ENCODE measurements at places on chromosomes 6 and 20. TPM values are rescaled to one million over a fixed set of nuclear protein-coding genes. Genes with fewer than 3 reads are reported as not detected.

The OOEP gene
- not detected for polyA plus RNA-seq

The STK4 gene
- 13.8 TPM for polyA plus RNA-seq

The THBD gene
- 3.6 TPM for polyA plus RNA-seq

The CAGE1 gene
- not detected for polyA plus RNA-seq

The CARMIL1 gene
- polyA plus RNA-seq, result 13.2 TPM

The HLA-DQA2 gene
- 1.3 TPM for polyA plus RNA-seq

The EDN3 gene
- polyA plus RNA-seq, result 0.87 TPM

The EPPIN gene
- polyA plus RNA-seq, result not detected

The PACRG gene
- polyA plus RNA-seq, result 5.0 TPM

The DUSP15 gene
- 7.0 TPM for polyA plus RNA-seq
